NCI-H2081 (cell line): ENCODE measurements at places on chromosomes 1 and 21.

DNA sequence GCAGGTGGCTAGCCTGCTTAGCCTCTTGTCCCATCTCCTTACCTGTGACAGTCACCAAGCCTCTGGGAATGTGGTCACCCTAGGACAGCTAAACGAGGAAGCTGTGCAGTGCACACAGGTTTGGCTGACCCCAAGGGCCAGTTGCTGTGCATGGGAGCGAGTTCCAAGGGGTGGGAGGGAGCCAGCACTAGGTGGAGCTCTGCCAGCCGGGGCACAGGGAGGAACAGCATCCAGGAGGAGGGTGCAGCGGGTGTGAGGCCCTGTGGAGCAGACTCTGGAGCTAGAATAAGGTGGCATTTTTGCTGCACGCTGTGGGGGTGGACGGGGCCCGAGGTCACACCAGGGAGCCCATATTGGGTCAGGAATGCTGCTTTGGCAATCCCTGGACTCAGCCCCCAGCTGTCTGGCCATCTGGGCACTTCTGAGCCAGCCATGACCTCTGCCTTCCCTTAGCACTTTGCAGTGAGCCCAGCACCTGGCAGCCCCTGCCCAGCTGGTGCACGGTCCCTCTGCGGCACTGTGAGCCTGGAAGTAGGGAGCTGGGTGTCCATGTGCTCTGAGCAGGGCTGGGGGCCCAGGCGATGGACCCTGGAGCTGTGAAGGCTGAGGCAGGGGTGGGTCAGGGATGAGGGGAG lies 8.7 kb downstream of the PDXK start:
- no peak for DNase-seq

- no peak for DNase-seq
These were observed 81.0 kb downstream of the NFIA start for GRCh38 chr1:61163355-61163754.

GRCh38 chr1:38238294-38238693 lies 191.7 kb upstream of the POU3F1 start:
- no peak for DNase-seq

GRCh38 chr1:18989896-18990295 lies 33.4 kb upstream of the IFFO2 start:
- no peak for DNase-seq

- no peak for DNase-seq
These were observed 20.2 kb upstream of the POGZ start for GRCh38 chr1:151479462-151479861.
